ENCODE measurements at places on chromosomes 12 and 14.
A peak's percentile ranks its signal among the peaks of the same experiment; 100 is the strongest.

GRCh38 chr14:23406244-23406643, 1.8 kb downstream of the MYH6 start:
- no peak for DNase-seq

DNA sequence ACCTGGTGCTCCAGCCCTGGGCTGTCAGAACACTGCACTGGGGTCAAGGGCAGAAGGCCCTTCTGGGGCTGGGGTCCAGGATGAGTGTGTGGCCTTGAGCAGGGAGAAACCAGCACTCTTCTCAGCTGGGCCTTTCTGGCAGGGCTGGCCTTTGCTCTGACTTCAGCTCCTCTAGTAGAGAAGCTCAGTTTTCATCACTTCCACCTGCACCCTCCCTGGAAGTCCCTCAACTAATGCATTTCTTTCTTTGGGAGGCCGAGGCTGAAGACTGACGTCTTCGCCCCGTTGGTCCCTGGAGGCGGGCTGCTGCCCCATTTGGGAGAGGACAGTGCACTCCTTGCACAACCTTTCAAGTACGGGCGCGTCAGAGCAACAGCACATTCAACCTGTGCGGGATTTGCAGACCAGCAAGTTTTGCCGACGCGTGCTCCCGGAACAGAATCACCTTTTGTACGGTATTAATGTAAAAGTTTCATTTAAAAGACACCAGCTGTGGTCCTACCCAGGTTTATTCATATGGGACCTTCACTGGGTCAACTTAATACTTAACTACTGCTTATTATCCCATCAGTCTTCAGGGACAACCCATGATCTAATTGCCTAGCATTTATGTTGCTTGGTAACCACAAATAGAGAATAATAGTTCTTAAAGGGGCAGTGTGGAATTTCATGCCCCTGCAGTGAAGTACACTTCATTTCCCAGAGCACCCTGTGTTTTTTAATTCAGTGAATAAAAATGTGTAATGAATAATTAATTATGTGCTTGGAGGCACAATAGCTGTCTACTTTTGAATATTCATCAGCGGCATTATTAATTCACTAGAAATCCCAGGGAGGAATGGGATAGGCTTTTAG, 134.8 kb upstream of the VRK1 start:
- DNase-seq: no peak

DNA sequence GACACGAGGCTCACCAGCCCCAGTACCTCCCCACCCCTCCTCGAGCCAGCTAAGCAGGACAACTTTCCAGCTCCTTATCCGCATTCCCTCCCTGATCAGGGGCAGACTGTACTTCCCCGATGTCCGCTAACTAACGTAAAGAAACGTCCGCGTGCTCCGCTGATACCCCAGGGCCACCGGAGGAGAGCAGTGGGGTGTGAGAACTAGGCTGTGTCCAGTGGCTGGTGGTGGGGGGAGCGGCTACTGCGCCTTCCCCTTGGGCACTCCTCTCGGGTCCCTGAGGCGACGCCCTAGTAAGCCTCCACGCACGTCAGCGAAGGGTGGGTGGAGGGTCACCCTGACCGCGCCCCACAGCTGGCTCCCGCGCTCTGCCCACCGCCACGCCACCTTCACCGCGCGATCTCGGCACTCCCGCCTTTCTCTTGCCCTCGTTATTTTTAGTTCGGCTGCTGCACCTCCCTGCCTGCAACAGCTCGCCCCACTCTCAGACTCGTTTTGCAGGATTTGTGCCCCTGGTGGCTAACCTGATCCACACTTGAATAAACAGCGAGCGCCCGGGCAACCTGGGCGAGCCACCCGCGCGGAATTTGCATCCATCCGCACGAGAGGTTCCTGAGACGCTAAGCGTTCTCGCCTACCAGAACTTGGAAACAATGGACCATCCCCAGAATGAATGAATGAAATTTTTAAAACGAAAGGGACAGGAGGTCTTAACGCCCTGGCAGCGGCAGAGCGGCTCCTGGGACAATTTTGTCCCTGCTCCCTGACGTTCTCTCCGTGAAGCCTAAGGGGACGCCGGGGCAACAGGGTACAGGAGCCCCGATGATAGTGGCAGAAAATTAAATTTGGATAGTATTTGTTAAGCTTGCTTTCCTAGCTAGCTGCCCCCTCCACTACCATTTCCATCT, 6.9 kb upstream of the BMP4 start:
- no peak for DNase-seq

- DNase-seq: no peak
Observed at GRCh38 chr14:51185754-51186153, 54.3 kb upstream of the TMX1 start.

DNA sequence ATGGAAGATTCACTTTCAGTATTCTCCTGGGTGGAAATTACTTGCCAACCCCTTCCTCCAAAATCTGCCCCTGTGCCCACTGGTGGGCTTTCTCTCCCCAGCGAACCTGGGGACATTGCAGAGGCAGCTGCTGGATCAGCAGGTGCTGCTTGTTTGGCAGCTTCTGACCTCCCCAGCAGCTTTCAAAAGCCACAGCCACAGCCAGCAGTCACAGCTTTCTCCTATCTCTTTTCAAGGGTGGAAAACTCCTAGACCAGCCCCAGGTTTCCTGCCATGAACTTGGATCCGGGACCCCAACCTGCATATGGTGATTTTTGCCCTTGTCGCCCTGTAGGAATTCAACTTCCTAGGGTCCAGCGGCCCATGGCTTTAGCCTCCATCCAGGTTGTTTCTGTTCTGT, 330.8 kb downstream of the ADAMTS20 start:
- no peak for DNase-seq

- DNase-seq: no peak
Observed at GRCh38 chr12:30988086-30988485, 61.5 kb downstream of the TSPAN11 start.

DNA sequence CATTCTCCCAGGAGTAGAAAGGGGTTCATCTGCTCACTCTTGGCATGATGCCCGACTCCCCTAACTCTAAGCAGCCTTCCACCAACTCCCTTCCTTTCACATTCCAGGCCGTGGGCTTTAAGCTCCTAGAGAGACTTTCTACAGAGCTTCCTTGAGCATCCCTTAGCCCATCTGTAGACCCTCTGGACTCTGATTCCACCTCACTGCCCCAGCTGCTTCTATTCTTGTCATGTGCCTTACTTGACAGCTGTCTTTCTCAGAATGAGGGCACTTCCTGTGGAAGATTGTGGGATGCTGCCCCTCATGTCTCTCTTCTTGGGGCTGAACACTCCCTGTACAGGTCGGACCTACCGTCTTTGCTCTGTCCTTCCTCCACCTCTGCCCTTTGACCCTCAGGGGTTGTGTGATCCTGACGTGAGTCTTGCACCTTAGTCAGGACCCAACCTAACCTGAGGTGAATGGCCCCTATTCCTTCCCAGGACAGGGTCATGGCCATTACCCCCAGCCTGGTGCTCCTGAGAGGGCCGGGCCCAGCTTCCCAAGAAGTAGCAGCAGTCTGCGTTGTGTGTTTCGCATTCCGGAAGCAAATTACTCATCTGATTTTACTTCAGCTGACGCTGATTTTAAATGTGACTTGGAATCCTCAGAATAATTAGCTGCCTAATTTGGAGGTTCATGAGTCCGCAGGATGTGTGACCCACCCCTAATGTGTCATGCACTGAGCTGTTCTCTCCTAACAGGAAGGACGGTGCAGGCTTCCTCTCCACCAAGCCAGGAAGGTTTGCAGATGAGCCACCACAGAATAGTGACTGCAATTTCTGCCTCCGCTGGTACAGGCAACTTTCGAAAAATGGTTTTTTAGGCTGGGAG, 2.7 kb upstream of the GALNT6 start:
- DNase-seq: peak; percentile 31

- DNase-seq: no peak
Observed at GRCh38 chr12:12689647-12690300, 6.2 kb downstream of the GPR19 start.

DNA sequence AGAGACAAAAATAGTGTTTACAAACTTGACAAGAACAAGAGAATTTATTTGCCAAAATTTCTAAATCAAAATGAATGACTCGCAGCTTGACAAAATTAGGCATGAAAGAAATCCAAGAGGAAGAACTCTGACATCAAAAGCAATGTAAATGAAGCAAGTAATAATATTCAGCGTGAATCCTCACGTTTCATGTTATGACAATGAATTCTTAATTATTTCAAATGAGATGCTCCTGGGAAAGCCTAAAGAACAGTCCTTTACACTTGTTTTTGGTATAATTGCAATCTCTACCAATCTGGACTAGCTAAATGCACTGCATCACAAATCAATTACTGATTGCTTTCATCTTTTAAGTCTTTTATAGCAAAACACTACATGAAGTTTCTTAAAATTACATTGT, 29.1 kb downstream of the PIK3C2G start:
- DNase-seq: no peak

Measured in stimulated activated CD8-positive, alpha-beta memory T cell treated with anti-CD3 and anti-CD28 coated beads, Interleukin-4, amount 100 ng/mL, for 1 hour (primary cell).